ENCODE measurements at places on chromosomes 7 and 10.

GRCh38 chr7:128247640-128248194 lies 6.6 kb downstream of the LEP start:
- DNase-seq = no peak

GRCh38 chr10:6328699-6329423 lies 126.1 kb downstream of the PFKFB3 start:
- DNase-seq = no peak

DNA sequence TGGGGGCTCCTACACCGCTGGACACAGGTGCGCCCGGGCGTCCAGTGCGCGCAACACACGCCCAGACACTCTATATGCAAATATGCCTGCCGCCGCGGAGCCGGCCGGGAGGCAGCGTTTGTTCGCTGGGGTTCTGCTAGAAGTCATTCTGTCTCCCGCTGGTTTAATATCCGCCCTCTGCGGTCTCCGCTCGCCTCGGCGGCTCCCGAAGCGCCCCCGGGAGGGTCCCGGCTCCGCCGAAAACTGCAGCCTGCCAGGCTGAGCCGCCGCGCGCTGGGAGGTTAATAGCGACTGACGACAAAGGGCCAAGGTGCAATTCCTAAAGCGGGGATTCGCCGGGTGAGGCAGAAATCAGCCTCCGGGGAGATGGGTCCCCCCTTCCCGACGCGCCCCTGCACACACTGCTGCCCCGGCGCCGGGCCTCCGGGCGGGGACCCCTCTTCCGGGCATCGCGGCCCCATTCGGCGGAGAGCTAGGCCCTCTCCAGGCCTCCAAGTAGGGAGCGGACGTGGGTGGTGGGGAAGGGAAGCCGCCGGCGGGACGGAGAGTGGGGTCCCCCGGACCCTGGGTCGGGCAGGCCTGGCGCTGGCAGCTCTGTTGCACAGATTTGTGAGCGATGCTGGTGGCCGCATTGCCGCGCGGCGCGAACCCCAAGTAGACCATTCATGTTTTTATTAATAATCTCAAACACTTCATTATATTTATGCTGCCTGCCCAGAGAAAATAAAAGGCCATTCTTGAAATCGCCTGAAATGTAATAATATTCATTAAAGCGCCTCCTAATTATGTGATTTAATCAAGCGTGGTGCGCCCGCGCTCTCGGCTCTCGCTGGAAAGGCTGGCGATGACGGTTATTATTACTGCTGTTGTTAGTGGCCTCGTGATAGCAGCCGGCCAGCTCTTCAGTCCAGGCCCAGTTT lies 9.1 kb downstream of the EN2 start:
- no peak for DNase-seq

- no peak for DNase-seq
These were observed 64.6 kb downstream of the PRTFDC1 start for GRCh38 chr10:24887855-24888231.

DNA sequence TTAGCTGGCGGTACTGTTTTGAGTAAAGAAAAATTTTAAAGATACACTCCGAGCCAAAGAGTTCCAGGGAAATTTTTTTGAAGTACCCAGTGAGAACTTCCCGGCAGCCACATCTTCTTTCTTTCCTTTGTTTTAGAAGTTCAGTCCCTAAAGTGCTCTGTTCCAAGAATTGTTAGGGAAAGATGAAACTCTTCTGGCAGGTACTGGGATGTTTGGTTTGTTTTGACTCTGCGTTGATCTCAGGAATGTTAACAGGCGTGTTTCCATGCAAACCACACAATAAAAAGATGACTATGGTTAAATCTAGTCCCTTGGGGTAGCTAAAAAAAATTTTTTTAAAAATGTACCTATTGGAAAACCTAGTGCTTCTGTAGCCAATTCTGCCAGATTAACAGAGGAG lies 224.7 kb upstream of the PHYHIPL start:
- no peak for DNase-seq

- no peak for DNase-seq
These were observed 226.0 kb upstream of the NFE2L3 start for GRCh38 chr7:25926009-25926408.

DNA sequence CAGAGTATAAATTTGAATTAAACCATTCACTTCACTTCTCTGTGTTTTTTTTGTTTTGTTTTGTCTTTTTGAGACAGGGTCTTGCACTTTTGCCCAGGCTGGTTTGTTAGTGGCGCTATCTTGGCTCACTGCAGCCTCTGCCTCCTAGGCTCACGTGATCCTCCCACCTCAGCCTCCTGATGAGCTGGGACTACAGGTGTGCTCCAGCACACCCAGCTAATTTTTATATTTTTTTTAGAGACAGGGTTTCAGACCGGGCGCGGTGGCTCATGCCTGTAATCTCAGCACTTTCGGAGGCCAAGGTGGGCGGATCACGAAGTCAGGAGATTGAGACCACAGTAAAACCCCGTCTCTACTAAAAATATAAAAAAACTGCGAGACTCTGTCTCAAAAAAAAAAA lies 36.9 kb upstream of the STOX1 start:
- no peak for DNase-seq

GRCh38 chr7:116953906-116954838 lies 871 bp downstream of the ST7 start:
- DNase-seq = peak; percentile 11

GRCh38 chr7:80393786-80394185 lies 118.1 kb downstream of the GNAT3 start:
- DNase-seq = no peak

- no peak for DNase-seq
These were observed 76.7 kb downstream of the CCNY start for GRCh38 chr10:35412900-35413491.

DNA sequence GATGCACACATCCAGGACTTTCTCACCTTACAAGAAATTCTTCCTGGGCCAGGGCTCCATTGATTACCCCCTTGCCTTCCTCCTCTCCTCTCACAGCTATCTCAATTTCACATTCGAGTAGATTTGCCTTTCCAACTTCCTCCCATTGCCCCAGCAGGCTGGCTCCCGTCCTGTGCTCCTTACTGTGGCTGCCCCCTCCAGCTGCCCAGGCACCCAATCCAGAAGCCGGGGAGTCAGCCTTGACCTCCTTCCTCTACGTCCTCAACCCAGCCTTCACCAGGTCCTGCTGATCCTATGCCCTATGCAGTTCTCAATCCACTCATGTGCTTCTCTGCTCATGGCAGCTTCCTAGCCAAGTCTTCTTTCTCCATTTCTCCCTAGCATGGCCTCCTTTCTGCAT lies 85.7 kb upstream of the GPR26 start:
- DNase-seq = no peak

DNA sequence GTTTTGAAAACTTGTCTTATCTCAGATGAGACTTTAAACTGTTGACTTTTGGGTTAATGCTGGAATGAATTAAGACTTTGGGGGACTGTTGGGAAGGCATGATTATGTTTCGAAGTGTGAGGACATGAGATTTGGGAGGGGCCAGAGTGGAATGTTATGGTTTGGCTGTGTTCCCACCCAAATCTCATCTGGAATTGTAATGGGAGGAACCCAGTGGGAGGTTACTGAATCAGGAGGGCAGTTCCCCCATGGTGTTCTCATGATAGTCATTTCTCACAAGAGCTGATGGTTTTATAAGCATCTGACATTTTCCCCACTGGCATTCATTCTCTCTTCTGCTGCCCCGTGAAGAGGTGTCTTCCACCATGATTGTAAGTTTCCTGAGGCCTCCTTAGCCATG lies 13.8 kb upstream of the POT1 start:
- no peak for DNase-seq

DNA sequence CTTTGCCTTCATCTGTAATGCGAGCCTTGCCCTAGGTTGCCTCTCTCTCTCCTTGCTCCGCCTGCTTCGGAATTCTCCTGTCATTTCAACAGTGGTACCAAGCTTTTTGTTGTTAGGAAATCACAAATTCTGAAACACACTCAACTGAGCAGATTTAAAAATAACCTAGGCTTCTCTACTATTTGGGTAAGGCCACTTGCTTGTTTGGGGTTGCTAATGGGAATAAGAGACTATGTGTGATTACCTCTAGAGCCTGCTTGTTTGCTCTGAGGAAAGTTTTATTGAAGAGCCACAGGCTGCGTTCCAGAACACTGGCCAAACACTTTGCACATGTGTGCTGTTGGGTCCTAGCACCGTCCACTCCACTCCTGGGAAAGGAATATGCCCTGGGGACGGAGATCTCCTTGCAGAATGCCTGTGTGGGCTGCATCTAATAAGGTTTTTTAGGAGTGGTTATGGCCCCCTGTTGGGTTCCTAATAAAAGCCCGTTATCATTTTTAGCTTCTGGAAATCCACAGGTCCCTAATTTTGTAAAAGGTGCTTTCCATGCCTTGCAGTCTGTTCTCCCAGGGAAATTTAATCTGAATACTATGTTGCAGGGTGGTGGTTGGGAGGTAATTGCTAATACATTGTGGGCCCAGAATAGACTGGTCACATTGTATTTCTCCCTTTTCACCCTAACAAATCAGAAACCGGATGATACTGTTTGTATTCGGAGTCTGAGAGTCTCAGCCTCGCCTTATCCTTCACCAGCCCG lies 68.7 kb upstream of the KLF6 start:
- DNase-seq = no peak

DNA sequence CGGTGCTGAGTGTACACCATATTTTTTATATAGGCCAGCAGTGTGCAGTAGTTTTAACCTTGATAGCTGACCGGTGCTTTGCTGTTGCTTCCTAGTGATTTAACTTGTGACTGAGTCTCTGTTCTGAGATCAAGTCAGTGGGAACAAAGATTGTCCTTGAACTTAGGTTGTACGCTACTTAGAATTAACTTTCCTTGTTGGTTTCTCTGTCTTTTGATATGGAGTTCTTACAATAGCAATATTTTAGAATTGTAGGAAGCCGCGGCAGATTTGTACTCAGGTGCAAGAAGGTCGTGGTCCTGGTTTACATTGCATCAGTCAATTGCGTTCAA lies 1.3 kb downstream of the DDX21 start:
- no peak for DNase-seq

DNA sequence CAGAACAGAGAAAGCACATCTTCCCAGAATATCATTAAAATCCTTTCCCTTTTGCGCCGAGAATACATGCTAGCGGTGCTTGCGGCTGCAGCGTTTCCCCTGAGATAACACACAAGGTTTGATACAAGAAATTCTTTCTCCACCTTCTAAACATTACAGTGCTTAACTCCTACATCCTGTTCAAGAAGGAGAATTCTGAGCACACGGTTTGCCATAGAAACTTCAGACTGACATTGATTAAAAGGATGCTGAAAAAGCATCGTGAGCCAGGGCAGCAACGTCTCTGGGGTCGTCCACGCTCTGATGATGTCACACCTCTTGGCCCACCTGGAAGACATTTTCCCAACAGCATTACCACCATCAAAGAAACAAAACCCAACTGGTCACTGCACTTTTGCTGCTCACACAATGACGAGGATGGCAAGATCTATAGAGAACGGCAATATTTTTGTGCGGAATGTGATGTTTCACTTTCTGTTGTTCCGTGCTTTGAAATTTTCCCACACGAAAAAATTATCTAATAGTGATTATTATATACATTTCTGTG lies 27.0 kb upstream of the PRSS1 start:
- no peak for DNase-seq

GRCh38 chr10:77410523-77410922 lies 227.1 kb downstream of the KCNMA1 start:
- DNase-seq = no peak

GRCh38 chr10:93495654-93496321 lies 624 bp upstream of the CEP55 start:
- DNase-seq = no peak

GRCh38 chr10:112465299-112465883 lies 18.4 kb downstream of the VTI1A start:
- DNase-seq = no peak

GRCh38 chr7:151493083-151493482 lies 26.6 kb downstream of the RHEB start:
- DNase-seq = no peak

GRCh38 chr10:108523016-108523800 lies 1358.7 kb upstream of the SORCS1 start:
- no peak for DNase-seq

DNA sequence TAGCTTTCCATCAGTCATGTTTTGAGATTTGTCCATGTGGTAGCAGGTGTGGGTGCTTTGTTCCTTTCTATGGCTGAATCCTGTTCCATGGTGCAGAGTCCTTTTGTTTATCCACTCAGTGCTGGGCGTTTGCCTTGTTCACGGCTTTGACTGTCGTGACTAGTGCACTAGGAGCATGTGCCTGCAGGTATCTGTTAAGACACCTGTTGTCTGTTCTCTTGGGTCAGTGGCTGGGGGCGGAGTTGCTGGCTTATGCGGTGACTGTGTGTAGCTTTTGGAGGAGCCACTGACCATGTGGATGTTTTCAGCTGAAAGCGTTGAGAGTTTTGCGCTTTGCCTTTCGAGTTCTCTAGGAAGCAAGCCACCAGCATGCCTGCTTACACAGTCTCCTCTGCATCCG lies 573.1 kb upstream of the FOXK1 start:
- no peak for DNase-seq

DNA sequence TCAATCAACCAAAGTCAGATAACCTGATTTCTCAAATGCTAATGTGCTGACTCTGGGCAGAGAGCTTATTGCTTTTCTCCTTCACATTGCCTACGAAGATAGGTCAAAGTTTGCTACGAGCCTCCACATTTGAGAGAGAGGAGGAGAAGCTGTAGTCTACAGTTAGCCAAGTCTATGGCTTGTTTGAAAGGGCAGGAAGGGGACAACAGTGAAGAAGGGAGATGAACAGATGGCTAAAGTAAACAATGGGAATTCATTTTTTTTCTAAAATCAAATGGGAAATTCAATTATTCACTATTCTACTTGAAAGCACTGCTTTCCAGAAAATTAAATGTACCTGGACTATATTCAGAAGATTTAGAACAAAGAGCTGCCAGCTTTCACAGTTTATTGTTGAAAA lies 126.7 kb upstream of the C1QL3 start:
- DNase-seq = no peak

DNA sequence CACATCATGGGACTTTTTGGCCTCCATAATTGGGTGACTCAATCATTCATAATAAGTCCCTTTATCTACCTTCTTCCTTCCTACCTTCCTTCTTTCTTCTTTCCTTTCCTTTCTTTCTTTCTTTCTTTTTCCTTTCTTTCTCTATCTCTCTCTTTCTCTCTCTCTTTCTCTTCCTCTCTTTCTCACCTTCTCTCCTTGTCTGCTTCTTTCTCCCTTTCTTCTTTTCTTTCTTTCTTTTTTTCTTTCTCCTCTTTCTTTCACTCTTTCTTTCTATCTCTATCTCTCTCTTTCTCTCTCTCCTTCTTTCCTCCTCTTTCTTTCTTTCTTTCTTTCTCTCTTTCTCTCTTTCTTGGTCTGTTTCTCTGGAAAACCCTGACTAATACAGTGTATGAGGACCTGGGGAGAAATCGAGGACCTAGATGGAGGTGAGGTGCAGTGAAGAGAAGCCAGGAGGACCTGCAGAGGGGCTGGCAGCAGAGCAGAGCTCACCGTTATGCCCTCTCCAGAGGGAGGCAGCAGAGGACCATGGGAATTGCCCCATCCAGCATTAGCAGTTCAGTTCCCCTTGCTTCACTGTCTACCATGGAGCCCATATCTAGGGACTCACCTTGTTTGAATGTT lies 52.7 kb upstream of the BTRC start:
- no peak for DNase-seq

GRCh38 chr7:28318101-28318762 lies 94.1 kb upstream of the CREB5 start:
- no peak for DNase-seq
